CD4-positive, alpha-beta memory T cell (primary cell): ENCODE measurements at places on chromosomes 4 and X. TPM values are rescaled to one million over a fixed set of nuclear protein-coding genes. Genes with fewer than 3 reads are reported as not detected.

DNA sequence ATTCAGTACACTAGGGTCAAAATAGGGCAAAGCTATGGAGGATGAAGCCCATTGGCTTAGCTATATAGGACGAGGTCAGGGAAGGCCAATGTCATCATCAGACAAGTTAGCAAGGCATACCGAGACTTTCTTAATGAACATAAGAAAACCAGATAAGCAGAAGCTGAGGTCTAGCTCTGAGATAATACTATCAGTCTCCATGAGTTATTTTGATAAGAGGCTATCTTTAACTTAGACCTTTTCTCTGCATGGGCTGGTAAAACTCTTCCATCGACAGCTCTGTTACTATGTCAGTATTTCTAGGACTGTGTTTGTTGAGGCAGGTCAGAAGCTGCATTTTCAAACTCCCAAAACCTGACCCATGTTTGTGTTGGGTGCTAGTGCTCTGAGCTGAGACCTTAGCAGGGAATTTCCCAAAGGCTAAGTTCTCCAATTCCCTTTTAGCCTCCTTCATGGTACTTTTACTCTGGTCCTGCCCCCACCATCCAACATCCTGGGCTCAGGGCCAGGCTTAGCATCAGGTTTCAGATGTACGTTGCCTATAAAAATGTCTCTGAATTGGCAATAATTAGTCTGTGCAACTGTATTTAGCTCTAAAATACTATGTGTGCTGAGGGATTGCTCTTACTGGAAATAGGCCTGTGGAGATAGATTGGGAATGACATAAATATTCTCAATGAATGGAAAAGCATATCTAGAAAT, 29.3 kb upstream of the LRAT start:
- no peak for DNase-seq

Gene USP26
- total RNA-seq = not detected

Gene DACH2
- total RNA-seq = not detected

Gene SSX2B
- not detected for total RNA-seq

- no peak for DNase-seq
These were observed 42.3 kb downstream of the CCNG2 start for GRCh38 chr4:77199276-77199675.
